ENCODE measurements at places on chromosomes 4 and X. TPM values are rescaled to one million over a fixed set of nuclear protein-coding genes. Genes with fewer than 3 reads are reported as not detected.

The SHROOM2 gene
- total RNA-seq, result 16.3 TPM

The TLR1 gene
- 7.0 TPM for total RNA-seq

GRCh38 chr4:31194823-31195222, 474.7 kb downstream of the PCDH7 start:
- no peaks in the 10 kb centered on the region for H3K36me3 ChIP-seq
- no peak for DNase-seq
- no peak overlapping the region for H3K4me3 ChIP-seq
- H3K4me1 ChIP-seq, result no peaks in the 10 kb centered on the region
- no peaks in the 10 kb centered on the region for H3K27me3 ChIP-seq

DNA sequence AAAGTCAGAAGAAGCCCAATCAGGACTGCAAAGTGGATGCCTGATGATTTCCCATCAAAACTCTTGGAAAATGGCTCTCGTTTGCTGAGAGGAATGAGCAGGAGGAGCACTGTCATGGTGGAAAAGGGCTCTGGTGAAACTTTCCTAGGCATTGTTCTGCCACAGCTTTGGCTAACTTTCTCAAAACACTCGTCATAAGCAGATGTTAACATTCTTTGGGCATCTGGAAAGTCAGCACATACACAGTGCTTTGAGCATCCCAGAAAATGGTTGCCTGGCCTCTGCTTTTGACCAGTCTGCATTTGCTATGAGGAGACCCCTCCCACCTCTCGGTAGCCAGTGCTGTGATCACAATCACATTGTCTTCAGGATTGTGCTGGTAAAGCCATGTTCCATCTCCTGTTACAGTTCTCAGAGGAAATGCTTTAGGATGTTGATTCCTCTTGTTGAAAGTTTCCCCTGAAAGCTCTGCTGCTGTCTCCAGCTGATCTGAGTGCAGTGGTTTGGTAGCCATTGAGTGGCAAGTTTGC, 25.2 kb upstream of the TBC1D14 start:
- no peaks in the 10 kb centered on the region for H3K4me1 ChIP-seq
- DNase-seq, result no peak
- H3K36me3 ChIP-seq, result no peaks in the 10 kb centered on the region
- no peak overlapping the region for H3K4me3 ChIP-seq
- no peaks in the 10 kb centered on the region for H3K27me3 ChIP-seq

DNA sequence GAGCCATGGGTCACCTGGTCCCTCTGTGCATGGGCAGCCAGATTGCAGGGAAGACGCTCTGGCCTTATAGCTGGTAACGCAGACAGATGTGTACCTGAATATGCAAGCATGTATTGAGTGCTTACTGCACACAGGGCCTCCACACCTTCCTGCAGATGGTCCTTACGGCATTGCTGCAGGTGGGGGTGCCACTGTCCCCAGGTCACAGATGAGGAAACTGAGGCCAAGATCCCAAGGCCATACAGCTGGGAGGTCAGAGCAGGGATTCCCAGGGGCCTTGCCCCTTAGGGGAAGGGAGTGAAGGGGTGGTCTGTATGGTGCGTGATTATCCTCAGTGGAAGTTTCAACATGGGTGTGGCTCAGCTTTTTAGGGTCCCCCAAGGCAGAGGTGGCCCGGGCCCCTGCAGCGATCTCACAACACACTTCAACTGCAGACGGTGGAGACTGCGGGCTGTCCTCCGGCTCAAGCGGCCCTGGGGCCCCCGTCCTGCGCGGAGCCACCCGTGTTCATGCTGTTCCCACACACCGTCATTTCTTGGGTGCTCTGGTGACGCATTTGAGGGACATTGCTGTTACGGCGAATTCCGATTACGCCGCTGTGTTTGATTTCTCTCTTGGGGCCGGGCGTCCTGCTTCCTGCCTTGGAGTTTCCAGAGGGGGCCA, 8.1 kb downstream of the DOK7 start:
- H3K4me1 ChIP-seq, result peaks cover 2% of the 10 kb centered on the region
- H3K36me3 ChIP-seq, result no peaks in the 10 kb centered on the region
- no peak overlapping the region for H3K27ac ChIP-seq
- no peaks in the 10 kb centered on the region for H3K27me3 ChIP-seq
- no peak for DNase-seq
- no peak overlapping the region for H3K4me3 ChIP-seq

Measured in ovary (tissue), 10 donors.